Stimulated activated CD4-positive, alpha-beta T cell treated with anti-CD3 and anti-CD28 coated beads, Interleukin-1b, Interleukin-23, amount 100 ng/mL, for 1 hour (primary cell): ENCODE measurements at places on chromosomes 13 and 19.
A peak's percentile ranks its signal among the peaks of the same experiment; 100 is the strongest.

DNA sequence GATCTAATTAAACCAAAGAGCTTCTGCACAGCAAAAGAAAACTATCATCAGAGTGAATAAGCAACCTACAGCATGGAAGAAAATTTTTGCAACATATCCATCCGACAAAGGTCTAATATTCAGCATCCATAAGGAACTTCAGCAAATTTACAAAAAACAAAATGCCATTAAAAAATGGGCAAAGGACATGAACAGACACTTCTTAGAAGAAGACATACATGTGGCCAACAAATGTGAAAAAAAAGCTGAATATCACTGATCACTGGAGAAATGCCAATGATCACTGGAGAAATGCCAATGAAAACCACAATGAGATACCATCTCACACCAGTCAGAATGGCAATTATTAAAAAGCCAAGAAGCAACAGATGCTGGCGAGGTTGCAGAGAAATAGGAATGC lies 32.5 kb downstream of the ZNF582 start:
- no peak for DNase-seq

- no peak for DNase-seq
These were observed 197.2 kb upstream of the CSNK1A1L start for GRCh38 chr13:37302686-37303085.

DNA sequence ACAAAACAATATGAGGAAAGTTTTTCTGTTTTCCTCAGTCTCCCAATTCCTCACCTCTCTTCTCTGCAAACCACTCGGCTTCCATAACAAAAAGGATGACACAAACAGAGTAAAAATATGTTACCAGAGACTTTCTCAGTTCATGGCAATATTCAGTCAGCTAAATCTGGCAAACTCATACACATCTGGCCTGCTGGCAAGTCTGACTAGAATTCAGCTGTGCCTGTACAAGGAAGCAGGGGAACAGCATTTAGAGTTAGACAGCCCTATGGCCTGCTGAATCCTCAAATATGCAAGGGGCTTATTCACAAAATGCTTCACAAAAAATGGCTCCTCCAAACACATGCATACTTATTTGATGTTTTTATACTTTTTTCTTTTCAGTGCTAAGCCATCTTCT lies 227.8 kb downstream of the ENOX1 start:
- no peak for DNase-seq

DNA sequence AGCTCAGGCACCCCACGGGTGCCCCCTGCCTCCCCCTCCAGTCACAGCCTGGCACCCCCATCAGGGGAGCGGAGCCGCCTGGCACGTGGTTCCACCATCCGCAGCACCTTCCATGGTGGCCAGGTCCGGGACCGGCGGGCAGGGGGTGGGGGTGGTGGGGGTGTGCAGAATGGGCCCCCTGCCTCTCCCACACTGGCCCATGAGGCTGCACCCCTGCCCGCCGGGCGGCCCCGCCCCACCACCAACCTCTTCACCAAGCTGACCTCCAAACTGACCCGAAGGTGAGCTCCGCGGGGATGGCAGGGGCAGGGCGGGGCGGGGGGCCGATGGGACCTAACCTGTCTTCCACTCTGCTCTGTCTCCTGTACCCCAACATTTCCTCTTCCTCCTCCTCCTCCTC lies 25.0 kb downstream of the CKM start:
- DNase-seq, result no peak

DNA sequence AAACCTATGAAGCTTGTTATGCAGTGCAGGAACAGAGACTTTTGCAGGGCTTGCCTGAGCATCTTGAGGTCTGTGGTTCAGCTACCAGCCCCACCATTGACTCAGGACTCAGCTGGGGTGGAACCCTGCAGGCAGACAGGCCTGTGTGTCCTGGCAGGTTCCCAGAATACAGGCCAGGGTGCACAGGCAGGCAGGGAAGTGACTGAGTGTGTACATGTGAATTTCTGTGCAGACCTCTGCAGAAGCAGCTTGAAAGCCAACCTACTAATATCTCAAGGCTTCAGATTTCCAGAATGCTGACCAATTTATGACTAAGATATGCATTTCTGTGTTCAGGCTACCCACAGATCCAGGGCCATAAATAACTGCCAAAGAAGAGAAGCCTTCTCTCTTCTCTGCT lies 254.4 kb downstream of the DLEU7 start:
- DNase-seq, result no peak

- DNase-seq, result no peak
These were observed 717 bp upstream of the C13orf46 start for GRCh38 chr13:113974304-113975281.

GRCh38 chr13:109565877-109566276 lies 220.5 kb downstream of the IRS2 start:
- DNase-seq, result no peak

DNA sequence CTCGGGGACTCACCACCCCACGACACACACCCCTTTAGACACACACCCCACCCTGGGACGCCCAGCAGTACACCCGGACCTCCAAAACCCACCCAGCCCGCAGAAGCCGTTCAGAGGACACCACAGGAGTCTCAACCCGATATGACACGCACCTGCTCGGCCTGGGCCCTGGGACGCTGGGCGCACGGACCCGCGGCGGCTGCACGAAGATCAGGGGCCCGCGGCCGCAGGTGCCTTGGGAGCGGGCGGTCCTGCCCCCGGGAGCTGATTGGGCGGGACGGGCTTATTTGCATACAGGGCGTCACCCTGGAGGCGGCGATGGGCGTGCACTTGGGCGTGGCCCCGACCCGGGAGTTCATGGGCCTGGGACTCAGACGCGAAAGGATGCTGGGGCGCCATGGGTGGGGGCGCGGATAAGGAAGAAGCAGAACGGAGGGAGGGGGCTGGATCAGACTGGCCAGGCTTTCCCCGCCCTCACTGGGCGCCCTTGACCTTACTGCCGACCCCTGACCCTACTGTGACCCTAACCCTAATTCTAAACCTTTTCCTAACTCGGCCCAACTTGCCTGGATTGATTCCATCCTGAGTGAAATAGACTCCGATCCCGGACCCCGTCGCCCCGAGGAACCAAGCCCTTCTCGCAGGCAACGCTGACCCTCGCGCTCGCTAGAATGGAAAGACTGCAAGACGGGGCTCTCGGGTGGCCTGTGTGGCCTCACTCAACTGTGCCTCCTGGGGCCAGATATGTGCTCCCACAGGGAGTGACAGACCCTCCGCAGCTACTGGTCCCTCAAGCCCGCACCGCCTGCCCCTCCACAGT lies at the start of gene MEF2B:
Gene MEF2B, minus strand, starts transcription at position 211 of the 820 bp plus-strand sequence. CDS start 19,528 bp downstream, outside the sequence.
- DNase-seq, result peak; percentile 33

GRCh38 chr19:30584090-30584489 lies 211.9 kb downstream of the ZNF536 start:
- DNase-seq, result no peak

- no peak for DNase-seq
These were observed 3.4 kb downstream of the URI1 start for GRCh38 chr19:29945433-29945832.
